ENCODE measurements at places on chromosomes 1 and 21.

DNA sequence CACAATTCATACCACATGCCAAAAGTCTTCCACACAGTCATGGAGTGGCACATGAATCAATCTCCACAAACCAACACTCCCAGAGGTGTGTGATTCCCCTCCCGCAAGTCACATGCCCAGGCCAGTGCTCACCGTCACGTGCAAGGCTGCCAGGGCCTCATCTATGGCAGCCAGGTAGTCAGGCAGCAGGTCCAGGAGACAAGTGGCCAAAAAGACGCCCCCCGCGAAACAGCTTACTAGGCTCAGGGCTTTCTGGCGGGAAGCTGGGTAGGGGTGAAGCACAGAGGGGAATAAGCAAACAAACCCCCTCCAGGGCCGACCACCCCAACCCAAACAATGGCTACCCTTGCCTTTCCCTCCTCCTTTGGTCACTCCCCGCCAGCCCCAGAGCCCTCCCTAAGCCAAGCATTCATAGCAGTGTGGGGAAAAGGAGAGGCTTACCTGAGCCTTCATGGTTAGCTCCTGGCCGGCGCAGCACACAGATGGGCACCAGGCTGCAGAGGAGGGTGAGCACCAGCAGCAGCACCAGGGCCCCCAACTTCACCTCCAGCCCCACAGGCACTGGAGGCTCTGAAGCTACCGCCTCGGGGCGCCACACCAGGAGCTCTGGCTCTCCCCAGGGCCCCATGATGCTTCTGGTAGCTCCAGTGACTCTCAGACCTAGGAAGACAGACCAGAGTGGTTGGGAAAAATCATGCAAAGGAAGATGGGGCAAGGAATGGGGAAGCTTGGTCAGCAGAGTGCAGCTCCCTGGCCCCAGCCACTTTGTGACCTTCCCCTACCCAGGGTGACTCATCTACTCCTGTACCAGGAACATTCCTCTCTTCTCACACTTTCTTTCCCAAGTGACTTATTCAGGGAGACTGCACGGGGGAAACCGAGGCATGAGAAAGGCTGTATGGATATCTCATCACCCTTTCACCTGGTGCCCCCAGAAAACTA lies 978 bp downstream of the SLC39A1 start:
- DNase-seq = peak; percentile 22

DNA sequence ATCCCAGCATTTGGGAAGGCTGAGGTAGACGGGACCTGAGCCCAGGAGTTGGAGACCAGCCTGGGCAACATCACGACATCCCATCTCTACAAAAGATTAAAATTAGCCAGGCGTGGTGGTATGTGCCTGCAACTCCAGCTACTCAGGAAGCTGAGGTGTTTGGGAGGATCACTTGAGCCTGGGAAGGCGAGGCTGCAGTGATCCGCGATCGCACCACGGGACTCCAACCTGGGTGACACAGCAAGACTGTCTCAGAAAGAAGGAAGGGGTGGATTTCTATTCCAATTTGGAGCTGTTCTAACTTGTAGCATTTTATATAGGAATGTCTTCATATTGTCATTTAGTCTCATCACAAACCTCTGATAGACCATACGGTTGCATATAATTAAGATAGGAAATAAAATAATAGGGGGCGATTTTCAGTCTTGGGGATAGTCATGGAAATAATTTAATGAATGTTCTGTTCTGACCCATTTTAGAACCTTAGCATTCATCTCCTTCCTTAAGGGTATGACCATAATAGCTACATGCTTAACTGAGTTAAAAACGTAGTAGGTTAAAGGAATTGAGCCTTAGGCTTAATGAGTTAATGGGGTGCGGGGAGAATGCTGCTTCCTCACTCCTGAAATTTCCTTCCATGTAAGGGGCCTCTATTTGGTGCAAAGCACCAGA lies 93.1 kb downstream of the ADCY10 start:
- DNase-seq = no peak

GRCh38 chr1:84426376-84426775 lies 28.1 kb downstream of the DNASE2B start:
- DNase-seq = no peak

DNA sequence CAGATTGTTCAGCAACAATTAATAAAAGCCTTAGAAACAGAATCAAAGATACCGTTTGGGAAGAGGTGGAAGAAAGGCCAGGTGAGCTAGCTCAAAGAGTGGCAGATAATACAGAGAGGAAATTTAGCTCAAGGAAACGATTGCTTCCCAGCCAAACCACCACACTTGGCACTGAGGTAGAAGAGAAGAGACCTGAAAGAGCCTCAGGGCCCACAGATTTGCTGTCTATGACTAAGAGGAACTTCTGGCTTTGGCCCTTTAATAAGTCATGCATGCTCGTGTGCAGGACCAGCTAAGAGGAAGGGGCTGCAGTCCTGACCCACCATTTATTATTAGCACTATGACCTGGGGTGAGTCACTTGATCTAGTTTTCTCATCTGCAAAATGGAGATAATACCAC lies 72.8 kb upstream of the BCL10 start:
- DNase-seq = no peak

GRCh38 chr1:205325334-205325884 lies 3.9 kb upstream of the NUAK2 start:
- peak; percentile 8 for DNase-seq

GRCh38 chr21:15472108-15473040 lies 257.4 kb upstream of the USP25 start:
- no peak for DNase-seq

GRCh38 chr1:80369780-80370179 lies 1363.2 kb upstream of the ADGRL4 start:
- DNase-seq = no peak

GRCh38 chr1:107833061-107833460 lies 131.9 kb downstream of the VAV3 start:
- no peak for DNase-seq

- DNase-seq = no peak
Observed at GRCh38 chr1:226378071-226378470, 29.8 kb downstream of the PARP1 start.

GRCh38 chr1:109109906-109110305 lies 4.0 kb upstream of the ELAPOR1 start:
- no peak for DNase-seq

GRCh38 chr21:44062380-44062779 lies 44.8 kb upstream of the PWP2 start:
- DNase-seq = no peak

GRCh38 chr1:111987502-111987901 lies 2.0 kb downstream of the KCND3 start:
- DNase-seq = no peak

GRCh38 chr1:245546875-245547274 lies 392.1 kb downstream of the KIF26B start:
- no peak for DNase-seq

DNA sequence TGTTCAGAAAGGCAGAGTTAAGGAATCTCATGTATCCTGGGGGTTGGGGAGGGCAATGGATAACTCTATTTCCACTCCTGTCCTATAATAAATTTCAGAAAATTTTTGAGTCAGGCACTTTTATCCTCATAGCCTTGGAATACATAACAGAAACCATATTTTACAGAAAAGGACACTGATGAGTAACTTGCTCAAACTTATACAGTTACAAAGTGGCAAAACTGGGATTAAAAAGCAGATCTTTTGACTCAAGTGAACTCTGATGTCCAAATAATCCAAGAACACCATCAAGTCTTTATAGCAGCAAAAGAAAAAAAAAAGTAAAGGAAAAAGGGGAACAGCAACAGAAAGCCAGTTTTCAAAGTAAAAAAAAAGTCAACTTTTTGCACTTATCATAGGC lies 36.9 kb downstream of the PHC2 start:
- no peak for DNase-seq

GRCh38 chr1:37952738-37953137 lies 5.9 kb upstream of the INPP5B start:
- DNase-seq = no peak

DNA sequence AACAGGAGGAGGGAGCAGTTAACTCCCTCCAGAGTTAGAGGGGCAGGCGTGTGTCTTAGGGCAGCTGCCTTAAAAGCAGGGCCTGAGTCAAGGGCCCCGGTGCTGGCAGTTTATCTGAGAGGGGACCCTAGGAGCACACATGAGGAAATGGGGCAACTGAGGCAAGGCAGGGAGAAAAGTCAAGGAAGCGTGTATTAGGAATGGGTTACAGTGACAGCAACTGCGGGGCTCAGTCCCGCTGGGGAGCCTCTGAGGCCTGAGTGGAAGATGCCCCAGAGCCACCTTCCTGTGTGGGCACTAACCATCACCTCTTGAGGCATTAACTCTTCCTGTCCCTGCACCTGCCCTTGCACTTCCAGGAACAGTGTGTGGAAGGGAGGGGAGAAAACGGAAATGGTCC lies 276.3 kb downstream of the MATN1 start:
- no peak for DNase-seq

GRCh38 chr1:64864018-64864940 lies 102.1 kb downstream of the JAK1 start:
- no peak for DNase-seq

- no peak for DNase-seq
Observed at GRCh38 chr1:162564762-162565218, 3.3 kb downstream of the UAP1 start.

GRCh38 chr1:200314085-200314750 lies 95.6 kb downstream of the ZNF281 start:
- no peak for DNase-seq

DNA sequence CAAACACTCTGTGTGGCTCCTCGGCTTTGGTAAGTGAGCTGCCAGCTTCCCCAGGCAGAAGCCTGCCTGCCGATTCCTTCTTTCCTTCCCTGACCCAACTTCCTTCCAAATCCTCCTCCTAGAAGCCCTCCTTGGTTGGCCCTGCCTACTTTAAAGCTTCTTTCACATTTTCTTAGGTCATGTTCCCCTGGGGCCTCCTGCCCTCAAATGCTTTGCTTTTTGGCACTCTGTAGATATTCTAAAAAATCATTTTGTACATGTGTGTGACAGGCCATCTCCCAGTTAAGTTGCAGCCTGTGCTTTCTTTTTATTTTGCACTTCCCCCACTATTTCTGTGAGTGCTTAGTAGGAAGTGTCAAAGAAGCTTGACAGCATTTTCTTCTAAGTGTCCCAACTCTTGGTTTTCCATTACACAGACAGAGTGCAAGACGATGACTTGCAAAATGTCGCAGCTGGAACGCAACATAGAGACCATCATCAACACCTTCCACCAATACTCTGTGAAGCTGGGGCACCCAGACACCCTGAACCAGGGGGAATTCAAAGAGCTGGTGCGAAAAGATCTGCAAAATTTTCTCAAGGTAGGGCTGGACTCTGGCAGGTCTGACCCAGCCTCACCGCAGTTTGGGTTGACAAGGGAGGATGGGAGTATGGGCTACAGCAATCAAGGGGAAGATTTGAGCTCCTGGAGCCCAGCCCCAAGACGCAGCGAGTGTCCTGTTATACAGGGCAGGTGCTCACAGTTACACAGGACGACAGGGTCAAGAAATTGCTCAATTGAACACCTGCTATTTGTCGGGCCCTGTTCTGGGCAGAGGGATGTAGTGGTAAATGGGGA lies at the start of gene S100A9:
TSS of gene S100A9 (plus strand) at position 2 of the 838 bp plus-strand sequence. CDS start at position 432, 430 bp downstream.
- no peak for DNase-seq

DNA sequence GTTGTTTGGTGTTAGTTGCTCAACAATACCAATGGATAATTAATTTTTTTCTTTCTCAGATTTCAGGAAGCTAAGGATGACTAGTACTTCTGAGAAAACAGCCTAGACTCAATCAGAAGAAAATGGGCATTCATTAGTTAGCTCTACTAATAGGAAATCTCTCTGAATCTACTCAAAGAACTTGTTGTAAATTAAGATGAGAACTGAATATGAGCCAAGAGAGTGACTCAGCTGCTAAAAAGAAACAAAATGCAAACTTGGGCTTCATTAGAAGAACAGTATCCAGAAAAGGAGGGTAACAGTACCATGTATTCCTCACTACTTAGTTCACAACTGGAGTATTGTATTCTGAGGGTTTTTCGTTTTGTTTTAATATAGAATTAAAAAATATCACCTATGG lies 12.5 kb downstream of the FOXJ3 start:
- no peak for DNase-seq

- no peak for DNase-seq
Observed at GRCh38 chr1:92502247-92502646, 15.5 kb upstream of the GFI1 start.

GRCh38 chr1:161045736-161046604 lies at the start of gene USF1:
TSS of gene USF1 (minus strand) at chr1:161045977. CDS start at chr1:161043275, 2,702 bp downstream.
- DNase-seq = peak; percentile 99

- DNase-seq = peak; percentile 9
Observed at GRCh38 chr1:221543529-221544120, 198.3 kb downstream of the DUSP10 start.

GRCh38 chr1:20139776-20140612 lies 871 bp downstream of the PLA2G2F start:
- no peak for DNase-seq

DNA sequence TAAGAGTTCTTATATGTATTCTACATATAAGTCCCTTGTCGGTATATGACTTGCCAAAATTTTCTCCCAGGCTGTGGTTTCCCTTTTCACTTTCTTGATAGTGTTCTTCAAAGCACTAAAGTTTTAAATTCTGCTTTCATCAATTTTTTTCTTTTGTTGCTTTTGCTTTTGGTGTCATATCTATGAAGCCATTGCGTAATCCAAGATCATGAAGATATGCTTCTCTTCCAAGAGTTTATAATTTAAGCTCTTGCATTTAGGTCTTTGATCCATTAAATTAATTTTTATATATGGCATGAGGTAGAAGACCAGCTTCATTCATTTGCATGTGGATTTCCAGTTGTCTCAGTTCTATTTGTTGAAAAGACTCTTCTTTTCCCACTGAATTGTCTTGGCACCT lies 22.2 kb downstream of the DESI2 start:
- DNase-seq = no peak

DNA sequence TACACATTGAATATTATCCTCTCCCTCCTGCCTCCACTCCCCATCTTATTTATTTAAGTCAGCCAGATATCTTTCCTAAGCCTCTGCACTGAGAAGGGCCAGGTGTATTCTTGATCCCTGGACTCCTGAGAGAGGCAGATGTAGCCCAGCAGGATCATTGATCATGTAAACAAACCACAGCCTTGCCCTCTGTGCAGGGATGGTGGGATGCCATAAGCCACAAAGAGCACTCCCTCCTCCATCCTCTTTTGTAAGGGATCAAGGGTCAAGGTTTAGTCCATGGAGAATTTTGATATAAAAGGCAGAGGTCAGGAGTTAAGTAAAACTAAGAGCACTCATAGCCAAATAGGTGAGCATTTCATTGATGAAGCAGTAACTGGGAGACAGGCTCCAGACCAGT lies 17.3 kb downstream of the PHGDH start:
- DNase-seq = no peak

DNA sequence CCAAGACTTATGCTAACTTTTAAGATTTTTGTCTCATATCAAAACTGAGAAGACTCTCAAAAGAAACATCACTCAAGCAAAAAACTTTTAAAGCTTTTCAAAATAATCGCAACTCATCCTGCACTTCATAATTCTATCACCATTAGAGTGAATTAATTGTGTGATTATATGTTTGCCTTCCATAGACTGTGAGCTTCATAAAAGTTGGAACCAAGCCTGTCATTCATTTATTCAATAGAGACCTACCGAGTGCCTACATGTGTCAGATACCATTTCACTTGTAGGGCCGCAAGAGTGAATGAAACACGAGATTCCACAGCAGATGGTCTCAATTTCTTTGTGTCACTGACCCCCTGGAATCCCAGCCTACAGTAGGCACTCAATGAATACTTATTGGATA lies 106.4 kb downstream of the RHOU start:
- DNase-seq = no peak

Data from NCI-H526 (cell line).